Naive B cell (primary cell): ENCODE measurements at places on chromosomes 12 and 14.

DNA sequence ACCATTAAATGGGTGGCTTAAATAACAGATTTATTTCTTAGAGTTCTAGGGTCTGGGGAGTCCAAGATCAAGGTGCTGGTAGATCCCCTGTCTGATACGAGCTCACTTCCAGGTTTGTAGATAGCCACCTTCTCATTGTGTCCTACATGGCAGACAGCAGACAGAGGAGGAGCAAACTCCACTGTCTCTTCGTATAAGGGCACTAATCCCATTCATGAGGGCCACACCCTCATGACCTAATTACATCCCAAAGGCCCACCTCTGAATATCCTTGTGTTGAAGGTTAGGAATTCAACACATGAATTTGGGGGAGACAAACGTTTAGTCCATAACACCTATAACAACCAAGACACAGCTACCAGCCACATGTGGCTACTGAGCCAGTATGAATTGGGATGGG, 47.1 kb upstream of the PPP2R5C start:
- no peaks in the 10 kb centered on the region for H3K36me3 ChIP-seq
- H3K4me1 ChIP-seq, result no peaks in the 10 kb centered on the region
- no peak for DNase-seq
- peaks cover 25% of the 10 kb centered on the region for H3K27me3 ChIP-seq
- no peak overlapping the region for H3K27ac ChIP-seq

GRCh38 chr12:76713130-76713529, 50.8 kb upstream of the ZDHHC17 start:
- H3K36me3 ChIP-seq, result no peaks in the 10 kb centered on the region
- H3K4me3 ChIP-seq, result no peak overlapping the region
- H3K27me3 ChIP-seq, result peaks cover 4% of the 10 kb centered on the region
- H3K4me1 ChIP-seq, result no peaks in the 10 kb centered on the region

- DNase-seq, result no peak
- no peaks in the 10 kb centered on the region for H3K27me3 ChIP-seq
- no peaks in the 10 kb centered on the region for H3K36me3 ChIP-seq
- peaks cover 53% of the 10 kb centered on the region for H3K4me1 ChIP-seq
- peak overlapping the region; percentile 21 for H3K4me3 ChIP-seq
Measured at GRCh38 chr14:91228112-91229004, 16.1 kb downstream of the GPR68 start.

DNA sequence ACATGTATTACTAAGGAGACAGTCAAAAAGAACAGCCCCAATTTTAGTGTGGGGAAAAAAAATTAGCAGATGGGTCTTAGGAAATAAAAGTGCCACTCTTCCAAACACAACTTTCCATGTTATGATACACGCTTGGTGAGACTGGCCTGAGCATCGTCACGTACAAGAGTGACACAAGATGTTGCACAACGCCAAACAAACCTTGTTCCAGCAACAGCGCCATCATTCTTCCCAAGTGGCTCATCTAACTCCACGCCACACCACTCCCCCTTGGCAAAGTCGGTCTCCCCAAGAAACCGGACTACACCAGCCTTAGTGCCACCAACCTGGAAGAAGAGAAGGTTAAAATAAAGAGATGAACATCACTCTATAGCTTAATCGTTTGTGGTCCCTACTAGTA, 58.7 kb downstream of the CLIP1 start:
- H3K36me3 ChIP-seq, result peaks cover 15% of the 10 kb centered on the region
- H3K27ac ChIP-seq, result no peak overlapping the region
- H3K4me1 ChIP-seq, result no peaks in the 10 kb centered on the region
- no peak overlapping the region for H3K4me3 ChIP-seq

GRCh38 chr12:7113389-7113871, 4.4 kb upstream of the C1RL start:
- no peak overlapping the region for H3K4me3 ChIP-seq
- DNase-seq, result peak; percentile 61
- H3K27ac ChIP-seq, result no peak overlapping the region
- no peaks in the 10 kb centered on the region for H3K36me3 ChIP-seq
- H3K27me3 ChIP-seq, result no peaks in the 10 kb centered on the region
- peaks cover 12% of the 10 kb centered on the region for H3K4me1 ChIP-seq

GRCh38 chr12:123306200-123306599, 34.5 kb upstream of the CDK2AP1 start:
- no peak for DNase-seq
- H3K27me3 ChIP-seq, result no peaks in the 10 kb centered on the region
- H3K4me3 ChIP-seq, result no peak overlapping the region
- peaks cover 27% of the 10 kb centered on the region for H3K36me3 ChIP-seq
- no peak overlapping the region for H3K27ac ChIP-seq
- H3K4me1 ChIP-seq, result no peaks in the 10 kb centered on the region

- no peaks in the 10 kb centered on the region for H3K36me3 ChIP-seq
- H3K27me3 ChIP-seq, result no peaks in the 10 kb centered on the region
- H3K4me1 ChIP-seq, result peaks cover 41% of the 10 kb centered on the region
Measured at GRCh38 chr12:116059904-116060303, 217.6 kb downstream of the MED13L start.

- peaks cover 8% of the 10 kb centered on the region for H3K4me1 ChIP-seq
- no peak overlapping the region for H3K27ac ChIP-seq
- peaks cover 30% of the 10 kb centered on the region for H3K36me3 ChIP-seq
- no peaks in the 10 kb centered on the region for H3K27me3 ChIP-seq
- no peak overlapping the region for H3K4me3 ChIP-seq
Measured at GRCh38 chr14:74820288-74820687, 55.7 kb downstream of the PROX2 start.

DNA sequence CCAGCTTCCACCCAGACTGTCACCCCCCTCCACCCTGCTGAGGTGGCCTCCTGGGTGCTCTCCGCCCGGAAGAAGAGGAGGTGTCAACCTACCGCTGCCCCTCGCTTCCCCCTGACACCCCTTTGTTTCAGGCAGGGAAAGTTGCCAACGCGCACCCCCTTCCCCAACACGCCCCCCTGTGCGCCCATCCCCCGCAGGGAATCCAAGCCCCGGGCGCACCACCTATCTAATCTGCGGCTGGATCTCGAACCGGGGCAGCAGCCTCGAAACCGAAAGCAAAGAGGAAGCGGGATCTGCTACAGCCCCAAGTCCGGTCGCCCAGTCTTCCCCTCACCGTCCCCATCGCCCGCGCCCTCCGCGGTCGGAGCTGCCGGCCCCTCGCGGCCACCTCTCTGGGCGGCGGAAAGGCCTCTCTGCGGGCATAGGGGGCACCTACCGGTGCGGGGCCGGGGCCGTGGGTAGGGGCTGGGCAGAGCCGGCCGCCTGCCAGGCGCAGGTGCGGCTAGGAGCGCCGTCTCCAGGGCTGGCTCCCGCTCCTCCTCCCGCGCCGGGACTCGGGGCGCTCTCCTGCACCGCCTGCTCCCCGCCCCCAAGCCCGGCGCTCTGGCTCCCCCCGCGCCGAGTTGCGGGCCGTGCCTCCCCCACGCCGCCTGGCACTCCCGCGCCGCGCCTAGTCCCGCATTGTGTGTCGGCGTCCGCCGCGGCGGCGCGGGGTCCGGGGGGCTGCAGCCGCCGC, 18.3 kb upstream of the PLEKHH1 start:
- peak overlapping the region; percentile 83 for H3K27ac ChIP-seq
- peak; percentile 46 for DNase-seq
- peaks cover 35% of the 10 kb centered on the region for H3K4me1 ChIP-seq
- H3K4me3 ChIP-seq, result peak overlapping the region; percentile 91

DNA sequence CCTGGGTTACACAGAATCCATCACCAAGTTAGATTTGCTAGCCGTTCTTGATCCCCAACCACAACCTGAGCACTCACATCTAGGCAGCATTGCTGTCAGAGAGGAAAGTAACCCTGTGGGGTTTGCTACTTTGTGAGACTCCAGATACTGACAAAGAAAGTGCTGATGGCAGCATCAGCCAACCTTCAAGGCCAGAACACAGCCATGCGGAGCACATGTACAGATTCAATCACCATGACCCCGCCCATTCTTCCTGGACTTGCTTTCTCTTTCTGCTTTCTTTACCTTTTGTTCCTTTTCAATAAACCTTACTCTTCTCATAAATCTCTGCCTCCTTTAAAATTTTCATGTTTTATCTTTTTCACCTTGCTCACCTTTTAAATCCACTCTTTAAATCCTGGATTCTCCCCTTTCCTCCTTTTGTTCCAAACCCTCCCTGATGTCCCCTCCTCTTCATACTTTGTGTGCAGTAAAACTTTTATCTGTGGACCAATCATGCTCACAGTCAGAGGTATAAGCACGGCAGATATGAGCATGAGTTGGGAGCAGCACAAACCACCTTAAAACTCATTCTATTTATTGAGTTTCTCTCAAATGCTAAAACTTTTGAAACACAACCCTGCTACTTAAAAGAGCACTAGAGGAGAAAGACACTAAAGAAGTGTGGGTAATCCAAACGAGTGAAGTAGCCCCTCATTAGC, 21.9 kb upstream of the CERS5 start:
- no peaks in the 10 kb centered on the region for H3K27me3 ChIP-seq
- no peaks in the 10 kb centered on the region for H3K36me3 ChIP-seq
- peak overlapping the region; percentile 89 for H3K27ac ChIP-seq

GRCh38 chr12:31466768-31467167, 124.2 kb downstream of the DENND5B start:
- no peak for DNase-seq
- H3K27ac ChIP-seq, result no peak overlapping the region
- H3K4me1 ChIP-seq, result peaks cover 8% of the 10 kb centered on the region
- H3K4me3 ChIP-seq, result no peak overlapping the region

DNA sequence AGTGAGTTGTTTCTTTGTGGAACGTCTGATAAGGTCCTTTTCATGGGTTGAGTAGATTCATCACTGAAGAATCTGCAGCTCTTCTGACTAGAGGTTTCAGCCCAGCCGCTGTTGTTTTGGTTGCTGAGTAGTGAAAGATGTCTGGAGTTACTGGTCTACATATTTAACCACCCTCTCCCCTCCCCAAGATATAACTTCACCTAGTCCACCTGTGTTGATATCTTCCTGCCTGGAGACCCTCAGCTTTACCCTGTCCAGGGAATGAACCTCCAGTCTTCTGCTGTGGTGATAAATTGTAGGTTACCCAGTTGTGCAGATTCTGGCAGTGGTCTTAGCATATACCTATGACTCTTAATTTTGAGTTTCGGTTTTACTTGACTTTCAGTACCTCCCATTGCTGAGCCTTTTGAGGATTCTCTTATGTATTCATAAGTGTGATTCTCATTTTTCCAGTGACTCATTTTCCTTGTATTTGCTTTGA, 62.9 kb downstream of the CCDC91 start:
- H3K4me3 ChIP-seq, result no peak overlapping the region
- no peaks in the 10 kb centered on the region for H3K27me3 ChIP-seq
- no peak for DNase-seq
- H3K27ac ChIP-seq, result no peak overlapping the region
- H3K4me1 ChIP-seq, result peaks cover 48% of the 10 kb centered on the region

GRCh38 chr14:93054006-93054405, 61.7 kb downstream of the ITPK1 start:
- no peak for DNase-seq
- H3K27ac ChIP-seq, result no peak overlapping the region
- H3K36me3 ChIP-seq, result peaks cover 6% of the 10 kb centered on the region
- peaks cover 14% of the 10 kb centered on the region for H3K4me1 ChIP-seq

DNA sequence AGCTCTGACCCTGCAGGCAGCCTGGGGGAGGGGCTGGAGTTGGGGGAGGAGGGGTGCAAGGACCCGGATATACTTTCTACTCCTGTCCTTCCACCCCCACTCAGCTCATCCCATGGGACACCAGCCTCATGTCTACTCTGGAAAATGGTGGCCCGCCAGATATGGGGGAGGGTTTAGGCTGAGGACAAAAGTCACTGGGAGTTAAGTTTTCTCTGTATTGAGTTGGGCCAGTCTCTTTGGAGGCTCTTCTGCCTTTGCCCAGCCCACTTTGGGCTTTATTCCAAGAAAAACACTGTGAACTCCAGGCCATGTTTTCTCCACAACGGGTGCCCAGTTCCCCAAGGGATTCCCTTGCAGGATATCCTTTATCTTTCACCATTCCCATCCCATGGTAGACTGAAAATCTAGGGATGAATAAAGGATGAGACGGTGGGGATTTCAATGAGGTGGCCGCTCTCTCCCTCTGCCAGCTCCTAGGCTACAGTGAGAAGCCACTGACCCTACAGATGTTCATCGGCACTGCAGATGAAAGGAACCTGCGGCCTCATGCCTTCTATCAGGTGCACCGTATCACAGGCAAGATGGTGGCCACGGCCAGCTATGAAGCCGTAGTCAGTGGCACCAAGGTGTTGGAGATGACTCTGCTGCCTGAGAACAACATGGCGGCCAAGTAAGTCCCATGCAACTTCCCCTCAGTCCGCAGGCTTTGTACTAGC, 4.9 kb downstream of the NFATC4 start:
- H3K27me3 ChIP-seq, result no peaks in the 10 kb centered on the region
- no peak overlapping the region for H3K4me3 ChIP-seq
- no peak for DNase-seq
- H3K27ac ChIP-seq, result no peak overlapping the region
- H3K4me1 ChIP-seq, result peaks cover 12% of the 10 kb centered on the region
- H3K36me3 ChIP-seq, result no peaks in the 10 kb centered on the region

DNA sequence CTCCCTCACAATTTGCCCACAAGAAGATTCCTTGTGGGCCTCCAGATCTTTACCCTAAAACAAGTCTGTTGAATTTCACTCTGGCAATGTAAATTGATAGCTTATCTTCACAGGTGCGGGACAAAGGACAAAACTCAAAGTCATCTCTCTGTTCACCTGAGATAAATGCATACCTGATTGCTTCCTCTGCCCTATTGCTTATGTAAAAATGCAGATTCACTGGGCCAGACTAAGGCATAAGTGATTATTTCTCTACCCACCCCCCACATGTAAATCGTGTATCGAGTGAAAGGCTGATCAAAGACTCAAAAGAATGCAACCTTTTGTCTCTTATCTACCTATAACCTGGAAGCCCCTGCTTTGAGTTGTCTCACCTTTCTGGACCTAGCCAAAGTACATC, 316.8 kb downstream of the SSPN start:
- no peak overlapping the region for H3K4me3 ChIP-seq
- peaks cover 8% of the 10 kb centered on the region for H3K4me1 ChIP-seq
- no peaks in the 10 kb centered on the region for H3K36me3 ChIP-seq
- no peak for DNase-seq
- no peak overlapping the region for H3K27ac ChIP-seq

DNA sequence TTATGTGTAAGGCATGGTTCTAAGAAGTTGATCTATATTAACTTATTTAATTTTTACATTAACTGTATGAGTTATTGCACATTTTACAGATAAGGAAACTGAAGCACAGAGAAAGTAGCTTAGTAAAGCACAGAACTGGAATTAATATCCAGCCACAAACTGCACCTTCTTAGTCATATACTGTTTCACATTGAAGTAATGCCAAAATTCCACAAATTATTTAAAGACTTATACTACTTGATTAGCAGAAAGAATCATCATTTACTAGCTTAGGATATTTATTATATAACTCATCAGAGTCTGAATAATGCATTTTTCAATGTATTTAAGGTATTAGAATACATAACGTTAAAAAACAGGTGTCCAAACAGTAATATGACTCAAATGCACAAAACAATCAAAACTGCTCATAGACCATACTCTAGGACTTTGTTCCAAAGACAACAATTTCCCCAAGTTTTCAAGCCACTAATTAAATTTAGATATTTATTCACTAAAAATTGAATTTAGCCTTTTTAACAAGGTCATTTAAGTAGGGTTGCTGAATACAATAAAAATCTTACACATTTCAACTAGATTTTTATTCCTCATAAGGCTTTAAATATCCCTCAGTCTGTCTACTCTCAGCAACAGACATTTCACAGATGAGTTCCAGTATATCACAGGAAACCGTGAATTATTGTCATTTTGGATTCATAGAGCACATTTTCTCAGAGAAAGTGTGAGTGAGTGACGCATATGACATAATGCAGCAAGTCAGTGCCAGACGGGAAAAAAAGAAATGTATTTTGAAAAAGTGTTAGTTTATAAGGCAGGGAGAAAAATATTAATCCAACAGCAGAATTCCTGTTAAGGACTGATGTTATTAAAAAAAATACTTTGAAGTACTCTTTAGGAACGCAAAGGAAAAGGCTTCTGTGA, 782.5 kb downstream of the TMTC2 start:
- no peak for DNase-seq
- H3K4me3 ChIP-seq, result no peak overlapping the region
- no peak overlapping the region for H3K27ac ChIP-seq
- no peaks in the 10 kb centered on the region for H3K27me3 ChIP-seq
- H3K36me3 ChIP-seq, result no peaks in the 10 kb centered on the region
